Fibroblast of upper back skin (primary cell): ENCODE measurements at places on chromosomes 7 and 10.

- DNase-seq, result no peak
Observed at GRCh38 chr7:1449501-1449900, 9.8 kb downstream of the MICALL2 start.

GRCh38 chr10:35464825-35465456 is 128.6 kb downstream of the CCNY start:
- peak; percentile 31 for DNase-seq

GRCh38 chr7:132221356-132221755 is 354.9 kb downstream of the PLXNA4 start:
- DNase-seq, result no peak

DNA sequence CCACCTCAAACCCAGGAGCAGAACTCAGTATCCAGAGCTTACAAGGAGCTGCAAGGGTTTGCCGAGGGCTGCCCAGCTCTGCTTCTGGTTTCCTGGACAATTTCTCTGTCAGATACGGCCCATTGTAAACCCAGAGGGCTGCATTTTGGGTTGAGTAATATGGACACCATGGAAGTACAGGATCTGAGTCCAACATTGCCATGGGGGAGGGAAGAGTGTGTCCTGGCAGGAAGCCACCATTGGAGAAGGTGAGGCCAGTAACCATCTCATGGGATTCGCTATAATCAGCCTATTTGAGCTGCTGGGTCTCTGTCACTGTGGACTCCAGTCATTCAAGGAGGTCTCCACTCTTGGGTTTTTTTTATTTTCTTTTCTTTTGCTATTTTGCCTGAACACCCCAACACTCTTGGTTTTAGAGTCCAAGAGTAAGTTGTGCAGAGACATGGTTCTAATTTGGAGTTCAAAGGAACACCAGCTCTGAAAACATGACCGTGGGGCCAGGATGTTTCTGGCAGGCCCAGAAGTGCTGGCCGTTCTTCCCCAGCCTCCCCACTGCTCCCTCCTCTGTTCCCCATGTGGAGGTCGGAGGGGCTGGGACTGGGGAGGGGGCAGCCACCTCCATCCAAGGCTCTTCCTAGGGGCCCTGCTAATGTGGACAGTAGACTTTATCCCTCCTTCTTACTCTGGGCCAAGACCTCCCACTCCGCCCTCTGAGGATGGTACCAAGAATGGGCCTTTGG is 46.2 kb downstream of the CHST3 start:
- no peak for DNase-seq

DNA sequence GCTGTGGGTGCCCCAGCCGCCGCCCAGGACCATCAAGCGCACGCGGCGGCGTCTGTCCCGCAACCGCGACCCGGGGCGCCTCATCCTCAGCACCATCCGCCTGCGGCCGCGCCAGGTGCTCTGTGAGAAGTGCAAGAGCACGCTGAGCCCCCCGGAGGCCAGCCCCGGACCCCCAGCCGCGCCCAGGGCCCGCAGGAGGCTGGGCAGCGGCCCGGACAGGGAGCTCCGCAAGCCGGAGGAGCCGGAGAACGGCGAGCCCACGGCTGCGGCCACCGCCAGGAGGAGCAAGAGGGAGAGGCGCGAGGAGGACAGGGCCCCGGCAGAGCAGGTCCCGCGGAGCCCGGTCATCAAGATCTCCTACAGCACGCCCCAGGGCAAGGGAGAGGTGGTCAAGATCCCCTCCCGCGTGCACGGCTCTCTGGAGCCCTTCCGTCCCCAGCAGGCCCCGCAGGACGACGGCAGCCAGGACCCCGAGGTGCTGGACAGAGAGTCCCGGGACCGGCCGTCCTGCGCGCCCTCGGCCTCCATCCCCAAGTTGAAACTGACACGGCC is 8.0 kb downstream of the PWWP2B start:
- no peak for DNase-seq

DNA sequence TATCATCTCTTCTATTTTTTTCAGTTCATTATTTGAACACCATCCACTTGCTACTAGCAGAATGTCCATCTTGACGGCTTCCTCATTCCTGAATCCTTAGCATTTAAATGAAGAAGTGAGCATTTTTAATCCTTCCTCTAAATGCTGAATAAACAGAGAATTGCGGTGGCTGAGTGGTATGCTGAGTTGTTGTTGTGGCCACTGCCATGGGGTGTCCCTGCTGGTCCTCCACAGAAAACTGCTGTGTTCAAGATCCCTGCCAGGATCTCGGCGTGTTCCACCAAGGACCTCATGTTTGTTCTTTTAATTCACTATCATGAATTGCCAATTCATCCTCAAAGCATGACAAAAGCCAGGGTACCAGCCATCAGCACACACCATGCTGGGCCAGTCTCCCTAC is 48.9 kb upstream of the HABP2 start:
- no peak for DNase-seq

GRCh38 chr7:89104748-89105685 is 309.5 kb upstream of the TEX47 start:
- peak; percentile 63 for DNase-seq

GRCh38 chr10:52455098-52455497 is 141.0 kb downstream of the DKK1 start:
- DNase-seq, result no peak

- no peak for DNase-seq
Observed at GRCh38 chr7:49520951-49521350, 252.5 kb upstream of the VWC2 start.

- no peak for DNase-seq
Observed at GRCh38 chr7:158409816-158410330, 177.8 kb downstream of the PTPRN2 start.

DNA sequence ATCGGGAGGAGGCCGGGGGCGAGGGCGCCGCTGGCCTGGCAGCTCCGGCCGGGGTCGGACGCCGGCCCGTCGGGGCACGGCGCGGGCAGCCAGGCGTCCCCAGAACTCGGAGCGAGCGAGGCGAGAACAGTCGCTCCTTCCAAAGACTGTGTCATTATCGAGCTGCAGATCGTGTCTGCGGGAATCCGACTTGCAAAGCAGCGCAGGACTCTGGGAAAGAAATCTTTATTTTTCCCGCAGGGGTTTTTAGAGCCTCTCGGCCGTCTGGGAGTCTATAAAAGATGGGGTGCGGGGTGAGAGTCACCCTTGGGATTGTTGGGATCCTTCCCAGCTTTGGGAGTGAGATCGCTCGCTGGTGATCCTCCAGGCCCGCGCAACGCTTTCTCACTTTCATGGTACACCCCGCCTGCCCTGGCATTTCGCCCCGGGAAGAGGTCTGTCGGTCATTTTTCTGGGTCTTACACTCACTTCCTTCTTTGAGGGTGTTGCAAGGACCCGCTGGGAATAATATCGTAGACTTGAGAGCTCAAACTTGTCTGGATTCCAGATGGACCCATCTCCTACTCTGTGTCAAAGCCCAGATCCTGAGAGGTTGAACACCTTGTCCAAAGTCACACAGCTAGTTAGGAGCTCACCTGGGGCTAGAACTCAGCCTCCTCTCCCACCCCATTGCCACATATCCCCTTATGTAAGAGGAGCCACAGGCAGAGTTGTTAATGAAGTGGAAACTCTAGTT is 1.0 kb downstream of the UBTD1 start:
- peak; percentile 62 for DNase-seq

DNA sequence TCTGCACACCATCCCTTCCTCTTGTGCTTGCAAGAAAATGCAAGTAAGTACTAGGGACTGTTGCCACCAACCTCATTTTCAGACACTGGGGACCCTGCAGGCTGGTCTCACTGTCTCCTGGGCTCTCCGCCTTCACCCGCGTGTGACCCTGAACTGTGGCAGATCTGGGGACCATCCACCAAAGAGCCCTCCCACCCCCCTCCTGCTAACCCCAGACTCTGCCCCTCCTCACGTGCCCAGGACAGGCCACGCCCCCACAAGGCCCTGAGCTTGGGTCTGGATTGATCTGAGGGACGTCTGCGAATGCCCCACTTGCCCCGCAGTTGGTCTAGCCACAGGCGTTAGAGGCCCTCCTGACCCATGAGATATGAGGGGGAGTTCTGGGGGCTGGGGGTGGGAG is 8.1 kb downstream of the CNPY1 start:
- no peak for DNase-seq

- no peak for DNase-seq
Observed at GRCh38 chr10:101894742-101895141, 51.1 kb upstream of the KCNIP2 start.

DNA sequence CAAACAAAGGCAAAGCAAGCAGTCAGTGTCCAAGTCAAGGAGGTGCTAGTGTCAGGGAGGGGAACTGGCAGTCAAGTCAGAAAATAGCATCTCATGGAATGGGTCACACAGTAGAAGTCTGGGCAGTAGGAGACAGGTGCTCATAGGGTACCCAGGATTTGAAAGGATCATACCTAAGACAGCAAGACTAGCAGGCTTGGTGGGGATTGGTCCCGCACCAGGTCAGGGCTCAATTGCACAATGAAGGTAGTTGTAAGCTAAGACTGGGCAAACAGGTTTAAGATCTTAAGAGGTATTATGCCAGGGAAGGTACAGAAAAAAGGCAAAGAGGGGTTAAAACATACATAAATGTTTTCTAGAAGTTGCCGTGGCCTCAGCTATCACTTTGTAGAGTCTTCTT is 181.4 kb upstream of the ETV1 start:
- no peak for DNase-seq

GRCh38 chr10:98110356-98110755 is 24.1 kb upstream of the R3HCC1L start:
- no peak for DNase-seq

- DNase-seq, result no peak
Observed at GRCh38 chr7:111256391-111256790, 165.5 kb downstream of the LRRN3 start.

GRCh38 chr7:51175316-51175991 is 141.2 kb downstream of the COBL start:
- no peak for DNase-seq
